Right atrium auricular region (tissue), 2 donors: ENCODE measurements at places on chromosomes 11 and 22. TPM values are rescaled to one million over a fixed set of nuclear protein-coding genes. Genes with fewer than 3 reads are reported as not detected.

Gene NPTXR
- 18.0 TPM for total RNA-seq

DNA sequence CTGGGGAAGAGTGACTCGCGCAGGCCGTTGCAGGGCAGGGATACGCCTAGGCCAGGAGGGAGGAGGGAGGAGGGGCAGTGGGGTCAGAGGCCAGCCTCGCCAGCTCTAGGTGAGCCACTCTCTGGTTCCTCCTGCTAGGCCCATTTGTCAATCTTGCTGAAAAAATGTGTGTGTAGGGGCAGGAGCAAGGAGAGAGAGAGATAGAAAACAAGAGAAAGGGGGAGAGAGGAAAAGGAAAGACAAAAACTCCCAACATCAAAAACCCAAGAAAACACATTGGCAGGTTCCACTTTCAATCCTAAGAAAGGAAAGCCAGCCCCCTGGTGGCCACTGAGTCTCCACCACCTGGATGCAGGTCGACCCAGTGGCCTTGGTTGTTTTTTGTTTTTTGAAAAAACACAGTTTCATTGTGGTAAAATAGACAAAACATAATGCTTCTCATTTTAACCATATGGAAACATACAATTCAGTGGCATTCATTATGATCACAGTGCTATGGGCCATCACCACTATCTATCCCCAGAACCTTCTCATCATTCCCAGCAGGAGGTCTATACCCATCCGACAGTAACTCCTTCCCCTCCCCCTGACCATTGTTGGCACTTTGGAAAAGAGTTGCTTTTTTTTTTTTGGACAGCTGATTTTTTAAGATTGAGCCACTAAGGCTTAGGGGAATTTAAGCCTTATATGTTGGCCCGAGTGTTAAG lies 10.9 kb downstream of the OMP start:
- DNase-seq: no peak
- H3K4me3 ChIP-seq: no peak overlapping the region
- H3K27ac ChIP-seq: no peak overlapping the region
- no peaks in the 10 kb centered on the region for H3K36me3 ChIP-seq
- no peaks in the 10 kb centered on the region for H3K4me1 ChIP-seq

Gene PKDREJ
- 0.04 TPM for total RNA-seq

Gene DEUP1
- total RNA-seq: not detected

Gene DBX1
- total RNA-seq: not detected

- no peak for DNase-seq
- H3K4me1 ChIP-seq: peaks cover 29% of the 10 kb centered on the region
- peaks cover 7% of the 10 kb centered on the region for H3K36me3 ChIP-seq
- H3K27me3 ChIP-seq: no peaks in the 10 kb centered on the region
- H3K27ac ChIP-seq: peak overlapping the region; percentile 51
These were observed 102.5 kb downstream of the KIAA1671 start for GRCh38 chr22:25054943-25055511.
